Dermis microvascular lymphatic vessel endothelial cell (primary cell): ENCODE measurements at places on chromosomes 11 and 22. TPM values are rescaled to one million over a fixed set of nuclear protein-coding genes. Genes with fewer than 3 reads are reported as not detected.
A peak's percentile ranks its signal among the peaks of the same experiment; 100 is the strongest.

ZNF280B gene
- 0.26 and 0.38 TPM in 2 replicates for total RNA-seq

BCO2 gene
- 0.13 and 0.63 TPM in 2 replicates for total RNA-seq

DNA sequence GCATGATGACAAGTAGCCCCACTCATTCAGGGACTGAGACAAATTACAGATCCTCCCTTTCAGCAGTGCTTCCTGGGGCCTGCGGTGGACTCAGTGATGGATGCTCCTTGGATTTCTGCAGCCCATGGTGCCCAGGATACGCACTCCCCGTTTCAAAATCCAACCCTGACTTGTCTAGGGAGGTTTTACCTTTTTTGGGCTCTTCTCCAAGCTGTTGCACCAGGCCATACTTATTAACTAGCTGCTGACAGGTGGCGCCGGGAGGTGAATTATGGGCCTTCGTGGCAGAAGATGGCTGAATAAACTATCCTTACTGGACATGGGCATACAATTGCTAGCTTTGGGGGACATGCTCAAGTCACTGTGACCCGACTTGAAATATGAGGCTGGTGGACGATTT lies 324.3 kb upstream of the SYN3 start:
- no peak for DNase-seq

- DNase-seq, result no peak
These were observed 35.2 kb downstream of the SMIM38 start for GRCh38 chr11:69190796-69191536.

DNA sequence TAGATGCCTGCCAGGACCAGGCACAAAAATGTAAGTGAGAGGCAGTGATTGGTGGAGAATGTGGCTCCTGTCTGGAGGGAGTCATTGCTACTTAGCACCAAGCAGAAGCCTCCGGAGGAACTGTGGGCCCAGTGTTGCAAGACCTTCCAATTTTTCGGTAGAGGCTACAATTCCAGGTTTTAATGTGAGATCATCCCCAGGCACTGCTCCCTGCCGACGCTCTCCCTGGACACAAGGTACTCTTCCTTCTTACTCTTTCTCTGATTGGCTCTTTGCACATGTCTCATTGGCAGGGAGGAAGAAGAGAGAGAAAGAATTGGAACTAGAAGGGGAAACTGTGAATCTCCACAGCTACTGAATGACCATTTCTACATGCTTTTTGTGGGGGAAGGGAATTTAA lies 53.7 kb upstream of the EP300 start:
- no peak for DNase-seq

GRCh38 chr11:78603792-78604191 lies 29.1 kb upstream of the NARS2 start:
- DNase-seq, result no peak

- no peak for DNase-seq
These were observed 8.1 kb downstream of the MOGAT2 start for GRCh38 chr11:75725547-75726320.

- no peak for DNase-seq
These were observed 61.7 kb downstream of the BRD1 start for GRCh38 chr22:49765951-49766350.

GRCh38 chr11:83047515-83048225 lies 24.0 kb downstream of the RAB30 start:
- DNase-seq, result no peak

- no peak for DNase-seq
These were observed 24.8 kb downstream of the RASSF10 start for GRCh38 chr11:13033760-13034533.

- no peak for DNase-seq
These were observed 43.8 kb downstream of the CHST1 start for GRCh38 chr11:45621588-45621987.

DNA sequence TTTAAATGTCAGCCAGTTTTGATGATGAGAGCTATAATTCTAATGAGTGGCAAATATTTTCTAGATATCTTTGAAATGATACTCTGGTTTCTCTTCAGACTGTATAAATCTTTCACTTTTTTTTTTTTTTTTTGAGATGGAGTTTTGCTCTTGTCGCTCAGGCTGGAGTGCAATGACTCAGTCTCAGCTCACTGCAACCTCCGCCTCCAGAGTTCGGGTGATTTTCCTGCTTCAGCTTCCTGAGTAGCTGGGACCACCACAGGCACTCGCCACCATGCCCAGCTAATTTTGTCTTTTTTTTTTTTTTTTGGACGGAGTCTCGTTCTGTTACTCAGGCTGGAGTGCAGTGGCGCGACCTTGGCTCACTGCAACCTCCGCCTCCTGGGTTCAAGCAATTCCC lies 113.6 kb downstream of the TEAD1 start:
- no peak for DNase-seq

C11orf86 gene
- total RNA-seq, result not detected in 2 replicates

KCNA4 gene
- not detected in 2 replicates for total RNA-seq

DNA sequence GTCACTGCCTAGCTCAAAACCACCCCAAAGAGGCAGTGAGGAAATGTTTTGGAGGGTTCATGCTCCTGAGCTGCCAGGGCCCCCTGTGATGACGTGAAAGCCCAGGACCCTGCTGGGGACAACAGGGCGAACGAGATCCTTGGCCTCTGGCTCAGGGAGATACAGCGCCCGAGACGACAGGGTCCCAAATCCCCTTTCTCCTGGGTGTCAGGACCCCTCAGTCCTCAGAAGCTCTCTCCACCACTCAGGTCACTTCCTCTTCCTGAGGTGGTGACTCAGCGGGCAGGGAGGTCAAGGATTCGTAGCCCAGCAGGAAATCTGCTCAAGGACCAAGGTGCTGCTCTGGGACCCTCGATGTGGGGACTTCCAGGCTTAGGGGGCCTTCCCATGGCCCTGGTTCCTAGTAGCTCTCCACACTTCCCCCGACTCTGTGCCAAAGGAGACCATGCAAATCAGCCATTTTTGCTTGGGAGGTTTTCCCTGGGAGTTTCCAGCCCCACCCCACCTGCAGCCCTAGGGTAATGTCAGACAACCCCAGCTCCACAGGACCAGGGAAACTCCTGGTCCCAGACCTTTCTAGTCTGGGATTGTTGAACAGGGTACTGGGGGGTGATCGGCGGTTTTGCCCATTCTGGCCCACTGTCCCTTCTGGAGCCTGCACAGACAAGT lies 12.8 kb downstream of the BCL9L start:
- peak; percentile 67 for DNase-seq

BRD1 gene
- total RNA-seq, result 16.8 and 24.5 TPM in 2 replicates

MAPK8IP2 gene
- 0.13 and 0.25 TPM in 2 replicates for total RNA-seq

- peak; percentile 83 for DNase-seq
These were observed 12.2 kb downstream of the CABIN1 start for GRCh38 chr22:24023204-24023789.
